ENCODE measurements at places on chromosomes 6 and 20.
A peak's percentile ranks its signal among the peaks of the same experiment; 100 is the strongest.

DNA sequence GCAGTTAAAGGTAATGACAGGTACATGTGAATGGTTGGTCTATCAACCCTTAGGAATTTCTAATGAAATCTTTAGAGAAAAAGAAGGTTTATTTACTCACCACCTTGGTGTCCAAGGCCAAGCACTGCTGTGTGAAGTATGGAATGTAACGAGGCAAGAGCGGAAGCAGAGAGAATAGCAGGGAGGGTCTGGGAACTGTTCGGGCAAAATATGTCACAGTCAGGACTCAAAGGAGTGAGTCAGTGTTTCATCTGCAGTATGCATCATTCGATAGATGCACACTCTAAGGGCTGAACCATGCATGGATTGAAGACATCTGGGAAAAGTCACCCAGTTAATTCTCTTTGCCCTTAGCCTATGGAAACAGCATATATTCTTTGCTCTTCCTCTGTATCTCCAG lies 33.2 kb downstream of the ADGRF5 start:
- DNase-seq: peak; percentile 9

- no peak for DNase-seq
Observed at GRCh38 chr6:148370176-148370575, 27.5 kb downstream of the SASH1 start.

DNA sequence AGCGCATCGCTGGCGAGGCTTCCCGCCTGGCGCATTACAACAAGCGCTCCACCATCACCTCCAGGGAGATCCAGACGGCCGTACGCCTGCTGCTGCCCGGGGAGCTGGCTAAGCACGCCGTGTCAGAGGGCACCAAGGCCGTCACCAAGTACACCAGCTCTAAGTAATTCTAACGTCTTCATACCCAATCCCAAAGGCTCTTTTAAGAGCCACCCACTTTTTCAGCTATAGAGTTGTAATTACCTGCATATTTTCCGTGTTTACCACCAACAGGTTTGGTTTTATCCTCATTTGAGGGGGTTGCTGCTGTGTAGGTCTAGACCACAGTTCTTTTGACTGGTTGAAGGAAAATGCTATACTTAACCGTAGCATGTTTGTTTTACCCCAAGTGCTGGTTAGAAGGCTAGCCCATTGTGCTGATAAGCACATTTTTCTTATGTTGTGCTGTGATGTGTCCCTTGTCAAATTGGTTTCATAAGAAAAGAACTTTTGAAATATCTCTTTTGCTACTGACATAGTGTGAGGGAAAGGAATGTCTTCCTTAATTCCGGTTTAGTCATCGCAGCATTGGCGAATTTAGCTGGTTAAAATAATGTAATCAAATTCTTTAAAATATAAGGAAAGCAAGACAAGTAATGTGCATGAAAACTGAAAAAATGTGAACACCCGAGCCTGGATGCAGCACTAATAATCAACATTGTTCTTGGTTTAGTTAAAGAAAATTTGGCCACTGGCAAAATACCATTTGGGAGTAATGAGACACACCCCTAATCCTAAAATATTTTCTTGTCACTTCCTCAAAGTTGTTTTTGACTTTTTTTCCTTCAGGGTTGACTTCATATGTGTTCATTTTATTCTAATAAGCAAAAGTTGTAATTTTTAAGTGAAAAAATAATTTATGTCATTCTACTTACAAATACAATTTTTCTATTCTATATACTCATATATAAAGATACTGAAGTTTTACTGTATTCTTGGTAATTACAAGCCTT lies 112.8 kb downstream of the HFE start:
- peak; percentile 57 for DNase-seq

DNA sequence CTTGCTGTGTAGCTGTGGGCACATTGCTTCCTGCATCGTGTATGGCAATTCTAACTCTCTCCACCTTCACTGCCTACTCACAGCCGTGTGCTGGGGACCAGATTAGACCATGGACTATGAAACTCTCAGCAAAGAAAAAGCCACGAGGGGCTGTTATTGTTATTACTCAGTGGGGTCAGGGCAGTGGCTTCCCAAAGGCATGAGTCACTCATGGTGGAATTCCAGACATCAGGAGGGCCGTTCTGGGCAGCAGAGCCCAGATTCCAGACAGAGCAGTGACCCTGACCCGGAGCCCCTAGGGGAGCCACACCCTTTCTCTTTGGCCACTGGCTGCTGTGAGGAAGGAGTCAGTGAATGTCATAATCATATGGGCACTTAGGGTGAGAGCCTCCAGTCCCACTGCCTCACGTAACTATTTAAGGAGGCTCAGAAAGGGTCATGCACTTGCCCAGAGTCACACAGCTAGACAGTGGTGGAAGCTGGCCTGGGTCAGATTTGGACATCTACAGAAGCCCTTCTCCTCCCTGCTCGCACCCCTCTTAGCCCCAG lies 22.2 kb upstream of the CCN5 start:
- peak; percentile 94 for DNase-seq

DNA sequence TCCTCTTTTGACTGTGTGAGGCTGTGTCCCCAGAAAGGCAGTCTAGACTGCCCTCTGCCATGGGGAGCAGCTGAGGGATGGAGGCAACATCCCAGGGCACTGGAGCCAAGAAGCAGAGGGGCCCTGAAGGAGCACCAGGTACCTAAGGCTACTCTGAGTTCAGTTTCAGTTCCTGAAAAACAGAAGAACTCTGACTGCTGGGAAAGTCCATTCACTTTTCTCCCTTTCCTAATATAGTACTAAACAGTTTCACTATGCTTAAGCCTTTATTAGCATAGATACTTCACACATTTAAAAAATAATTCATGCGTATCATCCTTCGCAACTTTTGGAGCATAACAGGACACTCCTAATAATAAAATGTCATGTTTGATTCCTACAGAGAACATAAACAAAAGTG lies 130.0 kb downstream of the FOXC1 start:
- no peak for DNase-seq

DNA sequence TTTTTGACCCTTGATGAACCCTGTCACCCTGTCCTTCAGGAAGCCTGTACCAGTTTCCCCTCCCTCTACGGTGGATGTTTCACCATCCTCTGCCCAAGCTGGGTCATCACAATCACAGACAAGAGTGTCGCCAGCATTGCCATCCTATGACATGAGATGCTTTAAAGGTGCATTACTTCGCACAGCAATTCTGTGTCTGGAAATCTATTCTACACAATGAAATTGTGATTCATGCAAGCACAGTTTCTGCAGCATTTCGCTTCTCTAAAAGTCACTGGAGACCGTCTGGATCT lies 2.5 kb upstream of the ULBP2 start:
- no peak for DNase-seq

DNA sequence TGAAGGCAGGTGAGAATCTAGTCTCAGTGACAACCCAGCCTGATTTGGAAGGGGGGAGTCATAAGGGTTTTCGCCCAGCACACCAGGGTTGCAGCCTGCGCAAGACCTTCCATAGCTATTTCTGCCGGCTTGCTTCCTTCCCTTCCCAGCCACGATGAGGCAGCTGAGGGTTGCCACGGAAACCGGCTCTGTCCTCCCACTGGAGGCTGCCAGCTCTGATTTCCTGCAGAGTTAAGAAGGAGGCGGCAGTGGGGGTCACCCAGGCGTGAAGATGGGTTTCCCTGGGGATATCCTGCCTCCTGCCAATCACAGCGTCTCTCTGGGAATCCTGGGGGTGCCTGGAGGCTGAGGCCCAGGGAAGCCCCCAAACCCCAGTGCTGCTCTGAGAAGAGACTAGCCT lies 23.1 kb upstream of the KCNB1 start:
- DNase-seq: peak; percentile 74

DNA sequence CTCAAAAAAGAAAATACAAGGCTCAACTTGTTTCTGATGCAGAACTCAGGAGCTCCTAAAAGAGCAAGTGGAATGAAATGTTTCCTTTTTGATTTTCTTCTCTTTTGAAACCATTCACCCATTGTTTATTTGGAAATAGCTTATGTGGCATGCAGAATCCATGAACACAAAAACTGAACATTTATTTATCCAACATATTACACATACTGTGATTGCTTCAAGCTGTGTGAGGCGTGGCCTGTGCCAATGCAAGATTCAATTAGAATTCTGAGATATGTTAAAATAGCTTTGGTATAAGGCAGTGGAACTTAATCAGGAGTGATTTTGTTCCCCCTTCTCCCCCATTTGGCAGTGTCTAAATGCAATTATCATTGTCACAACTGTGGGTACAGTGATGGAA lies 45.9 kb upstream of the CARMIL1 start:
- DNase-seq: no peak
